H9 (cell line): ENCODE measurements at places on chromosomes 11 and 22. TPM values are rescaled to one million over a fixed set of nuclear protein-coding genes. Genes with fewer than 3 reads are reported as not detected.

Gene LDHAL6A
- not detected in 2 replicates for total RNA-seq

Gene BAIAP2L2
- total RNA-seq, result 2.0 and 2.3 TPM in 2 replicates

Gene TPST2
- 50.1 and 52.2 TPM in 2 replicates for total RNA-seq

Gene VSIG10L2
- total RNA-seq, result not detected in 2 replicates

Gene CNGA4
- 0.11 and 0.20 TPM in 2 replicates for total RNA-seq

Gene OR5M8
- not detected in 2 replicates for total RNA-seq

Gene TRIM29
- total RNA-seq, result not detected in 2 replicates

Gene AP2A2
- 51.7 and 53.7 TPM in 2 replicates for total RNA-seq

Gene MRGPRX4
- not detected in 2 replicates for total RNA-seq

Gene KCTD17
- total RNA-seq, result 34.1 and 36.8 TPM in 2 replicates

Gene OSM
- not detected in 2 replicates for total RNA-seq

Gene PAMR1
- 2.4 and 2.9 TPM in 2 replicates for total RNA-seq

Gene RTN4R
- total RNA-seq, result 18.3 and 19.0 TPM in 2 replicates

Gene CDC42BPG
- 24.2 and 24.9 TPM in 2 replicates for total RNA-seq

Gene GAL
- 65.2 and 67.5 TPM in 2 replicates for total RNA-seq
